ENCODE measurements at places on chromosomes 3 and 15.

GRCh38 chr15:52552303-52552702, 16.5 kb downstream of the ARPP19 start:
- DNase-seq: no peak

- no peak for DNase-seq
Measured at GRCh38 chr15:82048811-82049210, 3.0 kb upstream of the MEX3B start.

DNA sequence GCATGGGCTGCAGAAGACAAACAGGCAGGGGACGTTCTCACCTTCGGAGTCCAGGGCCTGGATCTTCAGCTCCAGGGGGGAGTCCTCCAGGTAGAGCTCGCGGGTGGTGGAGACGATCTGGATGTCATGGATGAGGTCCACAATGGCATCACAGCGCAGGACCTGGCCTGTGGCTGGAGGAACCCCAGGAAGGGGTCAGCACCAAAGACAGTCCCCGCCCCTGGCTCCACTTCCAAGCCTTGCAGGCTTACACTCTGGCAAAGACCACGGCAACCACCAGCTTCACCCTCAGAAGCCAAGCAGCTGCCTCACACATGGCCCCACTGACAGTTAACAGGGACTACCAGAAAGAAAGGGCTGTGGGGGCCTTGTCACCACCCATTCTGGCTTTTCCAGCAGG, 22.8 kb downstream of the NUP210 start:
- no peak for DNase-seq

DNA sequence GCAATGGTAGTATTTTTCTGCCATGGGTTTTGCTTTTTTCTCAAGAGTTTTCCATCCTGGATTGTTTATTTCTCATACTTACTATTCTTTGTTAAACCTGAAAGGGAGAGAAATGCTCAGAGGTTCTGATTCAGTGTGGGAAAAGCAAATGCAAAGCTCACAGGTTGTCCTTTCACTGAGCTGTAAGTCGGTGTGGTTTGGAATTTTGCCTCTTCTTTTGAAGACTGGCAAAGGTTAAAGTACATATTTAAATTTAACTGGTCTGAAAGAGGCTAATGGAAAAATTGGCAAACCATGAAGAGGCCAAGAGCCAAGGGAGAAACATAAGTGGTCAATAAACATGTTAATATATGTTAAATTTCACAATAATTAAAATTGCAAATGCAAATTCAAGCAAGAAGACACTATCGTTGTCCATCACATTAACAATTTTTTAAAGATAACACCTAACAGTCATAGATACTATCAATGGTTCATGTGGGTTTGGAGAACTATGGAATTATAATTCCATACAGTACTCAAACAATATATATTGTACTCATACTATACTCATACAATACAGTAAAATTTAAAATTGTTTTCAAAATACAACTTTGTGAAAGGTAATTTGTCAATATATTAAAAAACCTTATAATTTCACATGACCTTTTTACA, 246.8 kb upstream of the STT3B start:
- DNase-seq: no peak

DNA sequence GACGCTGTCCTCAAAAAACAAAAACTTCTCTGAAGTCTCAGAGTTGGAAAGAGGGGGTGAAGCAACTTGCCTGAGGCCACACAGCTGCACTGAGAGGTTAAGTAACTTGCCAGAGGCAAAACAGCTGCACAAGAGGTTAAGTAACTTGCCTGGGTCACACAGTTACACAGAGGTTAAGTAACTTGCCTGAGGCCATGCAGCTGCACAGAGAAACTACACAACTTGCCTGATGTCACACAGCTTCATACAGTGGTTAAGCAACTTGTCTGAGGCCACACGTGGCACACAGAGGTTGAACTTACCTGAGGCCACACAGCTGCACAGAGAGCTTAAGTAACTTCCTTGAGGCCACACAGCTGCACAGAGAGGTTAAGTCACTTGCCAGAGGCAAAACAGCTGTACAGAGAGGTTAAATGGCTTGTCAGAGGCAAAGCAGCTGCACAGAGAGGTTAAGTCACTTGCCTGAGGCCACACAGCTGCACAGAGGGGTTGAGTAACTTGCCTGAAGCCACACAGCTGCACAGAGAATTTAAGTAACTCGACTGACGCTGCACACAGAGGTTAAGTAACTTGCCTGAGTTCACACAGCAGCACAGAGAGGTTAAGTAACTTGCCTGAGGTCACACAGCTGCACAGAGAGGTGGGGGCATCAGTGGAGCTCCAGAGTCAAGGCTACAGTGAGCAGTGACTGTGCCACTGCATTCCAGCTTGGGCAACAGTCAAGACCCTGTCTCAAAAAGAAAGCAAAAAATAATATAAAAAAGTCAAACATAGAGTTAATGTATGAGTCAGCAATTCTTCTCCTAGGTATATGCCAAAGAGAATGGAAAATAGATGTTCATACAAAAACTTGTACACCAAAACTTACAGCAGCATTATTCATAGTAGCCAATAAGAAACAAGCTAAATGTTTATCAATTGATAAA, 12.0 kb upstream of the ACAD9 start:
- DNase-seq: no peak

DNA sequence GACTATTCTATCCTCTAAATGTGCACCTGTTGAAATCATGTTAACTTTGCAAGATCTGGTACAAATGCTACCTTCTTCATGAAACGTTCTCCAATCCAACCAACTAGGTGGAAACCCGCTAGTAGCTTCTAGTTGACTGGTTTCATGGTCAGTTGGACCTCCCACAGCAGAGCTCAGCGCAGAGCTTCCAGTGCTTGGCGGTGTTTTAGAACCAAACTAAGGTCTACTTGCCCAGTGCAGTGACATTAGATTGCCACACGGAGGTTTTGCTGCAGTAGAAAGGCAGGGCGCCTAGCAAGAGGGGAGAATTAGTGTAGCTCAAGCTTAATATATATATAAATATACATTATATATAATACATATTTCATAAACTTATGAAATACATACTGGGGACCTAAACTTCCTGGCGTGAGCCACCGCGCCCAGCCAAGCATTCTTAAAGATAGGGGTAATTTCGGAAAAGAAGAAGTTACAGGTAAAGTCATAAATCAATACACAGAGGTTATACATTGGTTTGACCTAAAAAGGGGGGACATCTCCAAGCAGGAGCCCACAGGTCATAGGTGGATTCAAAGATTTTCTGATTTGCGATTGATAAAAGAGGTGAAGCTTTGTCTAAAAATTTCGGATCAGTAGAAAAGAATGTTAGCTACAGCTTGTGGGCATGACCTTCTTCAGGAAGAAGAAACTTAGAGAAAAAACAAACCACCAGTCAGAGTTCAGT, 2.1 kb upstream of the OXSR1 start:
- no peak for DNase-seq

GRCh38 chr3:133192363-133192945, 154.3 kb downstream of the TMEM108 start:
- DNase-seq: no peak
